ENCODE measurements at places on chromosomes 5 and 9.
A peak's percentile ranks its signal among the peaks of the same experiment; 100 is the strongest.

DNA sequence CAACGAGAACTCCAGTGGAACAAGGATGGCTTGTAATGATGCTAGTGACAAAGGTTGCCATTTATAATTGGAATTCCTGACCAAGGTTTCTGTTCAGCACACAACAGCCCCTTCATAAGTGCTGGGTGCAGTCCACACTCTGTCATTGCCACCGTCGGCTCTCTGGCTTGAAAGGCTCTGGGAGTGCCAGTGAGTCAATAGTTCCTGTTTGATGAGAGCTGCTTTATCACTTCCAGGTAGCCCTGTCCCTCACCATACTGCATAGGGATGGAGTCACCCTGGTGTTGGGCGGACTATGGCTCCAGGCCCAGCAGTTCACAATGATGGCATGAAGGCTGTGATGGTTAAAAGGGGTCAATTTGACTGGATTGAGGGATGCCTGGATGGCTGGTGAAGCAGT is 34.6 kb upstream of the SEMA4D start:
- H3K36me3 ChIP-seq = peaks cover 5% of the 10 kb centered on the region
- peaks cover 94% of the 10 kb centered on the region for H3K4me1 ChIP-seq
- no peak overlapping the region for H3K4me3 ChIP-seq
- H3K27ac ChIP-seq = peak overlapping the region; percentile 27
- H3K27me3 ChIP-seq = no peaks in the 10 kb centered on the region
- no peak for DNase-seq

GRCh38 chr9:114847492-114848417 is 41.9 kb upstream of the TNFSF15 start:
- no peak overlapping the region for H3K27ac ChIP-seq
- H3K36me3 ChIP-seq = no peaks in the 10 kb centered on the region
- DNase-seq = no peak
- H3K27me3 ChIP-seq = no peaks in the 10 kb centered on the region

- no peaks in the 10 kb centered on the region for H3K27me3 ChIP-seq
- no peaks in the 10 kb centered on the region for H3K36me3 ChIP-seq
- no peak overlapping the region for H3K27ac ChIP-seq
- no peak overlapping the region for H3K4me3 ChIP-seq
- H3K4me1 ChIP-seq = peaks cover 28% of the 10 kb centered on the region
Observed at GRCh38 chr9:105117234-105117633, 127.2 kb upstream of the SLC44A1 start.

- H3K4me1 ChIP-seq = peaks cover 67% of the 10 kb centered on the region
- peaks cover 82% of the 10 kb centered on the region for H3K36me3 ChIP-seq
- peak overlapping the region; percentile 92 for H3K4me3 ChIP-seq
Observed at GRCh38 chr9:33264003-33264472, 470 bp downstream of the BAG1 start.

DNA sequence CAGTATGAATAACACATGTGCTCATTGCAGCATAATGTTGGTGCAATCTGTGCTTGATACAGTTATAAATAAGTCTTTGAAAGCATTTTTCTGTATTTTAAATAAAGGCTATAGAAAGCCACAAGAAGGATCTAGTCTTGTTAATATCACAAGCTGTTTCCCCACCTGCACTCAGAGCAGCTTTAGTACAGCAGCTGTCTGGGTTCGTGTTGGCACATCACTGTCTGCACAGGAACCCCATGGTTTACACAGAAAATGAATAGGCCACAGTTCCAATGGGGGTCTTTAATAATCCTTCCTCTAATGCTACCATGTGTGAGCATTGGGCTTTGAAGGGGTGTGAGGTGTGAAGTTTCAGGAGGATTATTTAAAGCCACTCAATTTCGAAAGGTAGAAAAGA is 2269.7 kb downstream of the MAT2B start:
- H3K27me3 ChIP-seq = no peaks in the 10 kb centered on the region
- H3K4me1 ChIP-seq = no peaks in the 10 kb centered on the region
- no peak for DNase-seq
- H3K27ac ChIP-seq = no peak overlapping the region
- no peak overlapping the region for H3K4me3 ChIP-seq

Data from activated CD4-positive, alpha-beta memory T cell treated with anti-CD3 and anti-CD28 coated beads, Interleukin-2, amount 10 ng/mL, durations not matched to agents 7 days and 5 days (primary cell).